Activated CD4-positive, alpha-beta T cell treated with anti-CD3 and anti-CD28 coated beads for 4 hours (primary cell): ENCODE measurements at places on chromosomes 6 and 20.

DNA sequence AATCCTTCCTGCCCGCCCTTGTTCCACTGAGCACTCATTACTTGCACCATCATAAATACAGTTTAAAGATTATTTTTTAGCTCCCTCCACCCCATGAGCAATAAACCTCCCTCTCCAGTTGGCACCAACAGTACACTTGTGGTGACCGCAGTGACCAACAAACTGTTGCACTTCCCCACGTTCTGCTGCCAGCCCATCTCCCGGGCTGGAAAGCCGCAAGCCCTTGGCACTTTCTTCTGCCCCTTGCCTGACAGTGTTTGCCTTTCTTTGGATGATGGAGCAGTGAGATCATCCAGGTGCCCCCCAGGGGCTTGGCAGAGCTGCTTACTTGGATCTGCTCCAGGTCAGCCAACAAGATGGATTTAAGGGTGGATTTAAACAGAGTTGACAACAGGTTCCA, 21.6 kb downstream of the KCNB1 start:
- DNase-seq = no peak

- no peak for DNase-seq
Measured at GRCh38 chr6:42301986-42302385, 84.3 kb upstream of the MRPS10 start.

- DNase-seq = no peak
Measured at GRCh38 chr6:168397012-168397411, 44.0 kb upstream of the SMOC2 start.

DNA sequence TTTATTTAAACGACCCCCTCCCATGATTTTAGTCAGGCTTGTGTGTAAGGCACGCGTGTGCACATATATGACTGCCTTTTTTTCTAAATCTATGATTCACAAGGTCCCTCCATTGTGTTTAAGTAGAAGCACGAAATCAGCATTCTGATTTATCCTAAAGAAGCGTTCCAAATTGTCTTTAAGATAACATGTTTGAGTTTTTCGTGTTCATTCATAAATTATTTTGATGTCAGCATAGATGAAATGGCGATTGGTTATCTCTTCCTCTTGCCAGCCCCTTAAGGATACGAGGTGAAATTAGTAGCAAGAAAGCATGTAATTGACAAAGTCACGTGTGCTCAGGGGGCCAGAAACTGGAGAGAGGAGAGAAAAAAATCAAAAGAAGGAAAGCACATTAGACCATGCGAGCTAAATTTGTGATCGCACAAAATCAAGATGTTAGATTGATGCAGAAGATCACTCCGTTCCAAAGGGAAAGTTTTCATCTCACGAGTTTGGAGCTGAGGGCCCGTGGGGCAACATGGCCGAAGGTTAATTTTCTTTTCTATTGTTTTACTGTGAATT, at the start of gene LIN28B:
Gene LIN28B (plus strand): TSS at position 377 of the 564 bp plus-strand sequence. CDS start 144 bp downstream, at position 521.
- no peak for DNase-seq

GRCh38 chr6:63307581-63308246, 12.1 kb downstream of the LGSN start:
- no peak for DNase-seq

DNA sequence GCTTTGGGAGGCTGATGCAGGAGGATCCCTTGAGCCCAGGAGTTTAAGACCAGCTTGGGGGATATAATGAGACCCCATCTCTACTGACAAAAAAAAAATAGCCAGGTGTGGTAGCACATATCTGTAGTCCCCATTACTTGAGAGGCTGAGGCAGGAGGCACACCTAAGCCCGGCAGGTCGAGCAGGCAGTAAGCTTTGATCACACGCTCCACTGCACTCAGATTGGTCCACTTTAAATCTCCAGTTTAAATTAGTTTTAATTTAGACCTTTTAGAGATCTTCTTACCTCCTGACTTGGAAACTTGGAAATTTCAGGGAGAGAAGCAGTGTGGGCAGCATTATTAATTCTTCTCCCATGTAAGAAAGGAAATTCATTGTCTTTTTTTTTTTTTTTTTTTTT, 16.8 kb upstream of the PLCB4 start:
- DNase-seq = no peak

DNA sequence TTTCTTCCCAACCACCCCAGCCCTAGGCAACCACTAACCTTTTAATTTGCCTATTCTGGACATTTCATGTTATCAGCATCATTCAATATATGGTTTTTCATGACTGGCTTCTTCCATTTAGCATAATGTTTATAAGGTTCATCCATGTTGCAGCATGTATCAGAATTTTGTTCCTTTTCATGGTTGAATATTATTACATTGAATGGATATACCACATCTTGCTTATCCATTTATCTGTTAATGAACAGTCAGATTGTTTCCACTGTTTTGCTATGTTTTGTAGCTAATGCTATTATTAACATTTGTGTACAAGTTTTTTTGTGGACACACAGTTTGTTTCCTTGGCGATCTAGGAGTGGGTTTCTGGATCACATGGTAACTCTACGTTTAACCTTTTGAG, 3.0 kb upstream of the DNAAF9 start:
- no peak for DNase-seq

GRCh38 chr20:36463212-36464061, 77.9 kb upstream of the MYL9 start:
- no peak for DNase-seq

- DNase-seq = no peak
Measured at GRCh38 chr6:169337886-169338445, 84.3 kb upstream of the THBS2 start.

GRCh38 chr6:6631534-6632276, 43.2 kb downstream of the LY86 start:
- DNase-seq = no peak

- no peak for DNase-seq
Measured at GRCh38 chr6:136466777-136467176, 83.4 kb downstream of the MAP7 start.

DNA sequence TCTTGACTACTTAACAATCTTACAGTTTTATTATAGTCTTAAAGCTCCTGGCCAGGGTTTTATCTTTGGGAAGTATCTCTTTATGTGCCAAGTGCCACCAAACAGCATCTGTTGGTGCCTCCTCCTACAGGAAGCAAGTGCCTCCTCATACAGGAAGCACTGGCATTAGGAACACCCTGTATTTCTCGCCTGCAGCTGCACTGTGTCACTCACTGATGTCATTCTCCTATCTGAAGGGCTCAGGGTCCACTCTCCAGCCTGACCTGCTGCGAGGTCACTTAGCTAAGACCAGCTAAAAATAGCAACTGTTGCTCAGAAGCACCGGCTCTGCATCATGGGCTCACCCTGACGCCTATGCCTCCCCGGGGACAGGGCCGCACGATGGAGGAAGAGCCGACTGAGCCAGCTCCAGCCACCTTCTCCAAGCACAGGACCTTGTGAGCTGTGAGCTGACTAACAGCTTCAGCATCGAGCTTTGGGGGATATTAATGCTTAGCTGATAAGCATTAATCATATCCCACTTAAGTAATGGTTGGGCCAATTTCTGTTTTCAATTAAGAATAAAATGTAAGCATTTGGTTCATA, 66.3 kb upstream of the CD93 start:
- DNase-seq = no peak

DNA sequence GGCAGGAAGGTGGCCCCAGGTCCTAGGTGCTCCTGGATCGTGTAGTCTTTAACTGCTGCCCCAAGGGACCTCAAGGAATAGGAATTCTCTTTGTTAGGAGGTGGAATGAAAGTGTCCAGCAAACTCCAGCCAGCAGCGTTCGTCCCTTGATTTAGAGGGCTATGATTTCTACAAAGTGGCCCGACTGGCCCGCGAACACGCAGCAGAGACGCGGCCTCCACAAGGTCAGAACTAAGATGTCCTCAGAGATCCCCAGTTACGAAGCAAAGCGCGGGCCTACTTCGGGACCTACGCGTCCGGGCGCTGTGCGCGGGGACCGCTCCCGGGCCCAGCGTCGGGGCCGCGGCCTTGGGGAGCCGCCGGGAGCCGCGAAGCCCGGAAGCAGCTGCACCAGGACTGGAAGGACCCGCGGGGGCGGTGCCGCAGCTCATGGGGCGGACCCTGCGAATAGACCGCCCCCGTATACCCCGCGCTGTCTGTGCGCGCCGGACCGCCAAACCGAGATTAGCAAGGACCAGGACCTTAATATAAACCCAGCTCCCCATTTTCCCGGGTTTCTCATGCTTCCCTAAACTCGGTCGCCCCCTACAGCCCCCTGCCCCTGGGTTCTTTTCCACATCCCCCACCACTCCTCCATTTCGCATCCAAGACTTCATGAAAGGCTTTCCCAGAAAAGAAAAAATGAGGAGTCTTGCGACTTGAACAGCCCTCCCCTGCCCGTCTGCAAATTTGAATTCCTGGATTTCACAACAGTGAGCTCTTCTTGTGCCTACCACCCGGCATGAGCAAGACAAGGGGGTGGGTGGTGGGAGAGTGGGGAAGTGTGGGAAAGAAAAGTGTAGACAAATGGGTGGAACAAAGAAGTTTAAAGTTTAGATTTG, at the start of gene C6orf47:
Gene C6orf47 (minus strand): TSS at position 398 of the 881 bp plus-strand sequence. CDS start 831 bp downstream, outside the sequence.
- DNase-seq = peak; percentile 80

DNA sequence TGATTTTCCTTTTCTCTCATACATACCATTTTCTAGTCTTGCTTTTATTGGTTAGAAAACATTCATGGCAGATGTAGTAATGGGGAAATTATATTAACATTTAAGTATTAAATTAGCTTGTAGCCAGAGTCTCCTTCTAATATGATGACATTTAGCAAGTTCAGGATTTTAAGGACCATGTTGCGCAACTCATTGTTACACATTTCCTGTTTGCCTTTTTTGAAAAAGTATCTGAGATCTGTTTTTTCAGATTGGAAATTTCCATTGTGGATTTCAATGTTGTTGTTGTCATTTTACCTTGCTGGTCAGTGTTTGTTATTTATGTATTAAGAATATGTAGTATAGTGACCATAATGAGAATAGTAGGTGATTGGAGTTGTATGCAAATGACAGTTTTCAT, 38.7 kb downstream of the CDKAL1 start:
- DNase-seq = no peak

- no peak for DNase-seq
Measured at GRCh38 chr6:134516582-134516981, 198.7 kb upstream of the SGK1 start.

- no peak for DNase-seq
Measured at GRCh38 chr20:45822857-45823256, 4.3 kb downstream of the TNNC2 start.

- DNase-seq = no peak
Measured at GRCh38 chr6:126716032-126716431, 376.1 kb downstream of the CENPW start.

GRCh38 chr20:6576726-6577125, 190.8 kb upstream of the BMP2 start:
- no peak for DNase-seq

GRCh38 chr20:1994627-1995026, 769 bp upstream of the PDYN start:
- no peak for DNase-seq

- DNase-seq = no peak
Measured at GRCh38 chr6:149860834-149861602, 3.1 kb downstream of the LRP11 start.

DNA sequence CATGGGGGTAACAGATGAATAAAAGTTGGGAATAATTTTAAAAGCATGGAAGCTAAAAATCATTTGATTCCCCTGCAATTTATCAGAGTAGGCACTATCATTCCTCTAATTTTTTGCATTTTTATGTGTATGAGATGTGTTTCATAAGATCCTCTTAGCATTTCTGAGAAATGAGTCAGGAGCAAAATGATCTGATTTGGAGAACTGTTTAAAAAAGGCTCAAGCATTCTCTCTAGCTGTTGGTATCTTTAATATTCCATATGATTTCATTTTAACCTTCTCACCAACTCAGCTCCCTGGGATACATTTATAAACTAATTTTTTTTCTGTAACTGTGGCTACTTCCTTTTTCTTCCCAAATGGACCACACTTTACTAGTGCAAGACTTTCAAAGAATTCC, 60.9 kb downstream of the MCHR2 start:
- no peak for DNase-seq

GRCh38 chr6:20866935-20867703, 332.9 kb downstream of the CDKAL1 start:
- no peak for DNase-seq

DNA sequence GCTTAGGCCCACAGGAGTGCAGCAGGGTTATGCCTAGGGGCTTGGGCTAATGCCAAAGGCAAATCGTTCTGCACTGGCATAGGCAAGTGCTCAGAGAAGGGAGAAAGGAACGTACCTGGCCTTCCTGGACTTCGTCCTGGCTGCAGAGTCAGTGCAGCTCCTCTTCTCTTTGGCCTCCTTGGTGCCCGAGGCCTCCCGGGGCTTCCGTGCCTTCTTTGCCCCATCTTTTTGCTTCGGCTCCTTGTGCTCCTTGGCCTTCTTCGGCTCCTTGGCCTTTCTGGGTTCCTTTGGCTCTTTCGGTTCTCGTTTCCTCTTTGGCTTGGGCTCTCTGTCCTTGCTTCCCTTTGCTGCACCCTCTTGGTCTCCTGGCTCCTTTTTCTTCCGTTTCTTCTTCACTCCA, 85.2 kb downstream of the CHD6 start:
- DNase-seq = no peak

DNA sequence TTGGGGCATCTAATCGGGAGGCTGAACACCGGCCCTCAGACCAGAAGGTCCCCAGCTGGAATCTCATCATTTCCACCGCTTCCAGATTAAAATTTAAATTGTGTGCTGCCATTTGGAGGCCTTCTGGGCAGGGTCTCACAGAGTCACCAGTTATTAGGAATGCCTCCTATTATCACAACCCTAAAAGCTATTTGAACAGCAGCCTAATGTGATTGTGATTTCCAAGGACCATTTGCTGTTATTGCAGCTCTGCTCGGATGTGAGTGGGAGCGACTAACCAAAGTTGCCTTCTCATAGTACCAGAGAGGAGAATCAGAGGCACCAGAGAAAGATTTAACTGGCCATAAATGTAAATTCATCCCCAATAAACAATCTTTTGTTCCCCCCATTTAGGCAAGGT, 277.3 kb downstream of the RNF144B start:
- no peak for DNase-seq

GRCh38 chr20:5504061-5504739, 187.4 kb upstream of the PROKR2 start:
- no peak for DNase-seq

- DNase-seq = peak; percentile 44
Measured at GRCh38 chr6:3176562-3177355, 19.4 kb upstream of the TUBB2A start.

GRCh38 chr6:42979523-42980177, 669 bp upstream of the PEX6 start:
- DNase-seq = no peak

DNA sequence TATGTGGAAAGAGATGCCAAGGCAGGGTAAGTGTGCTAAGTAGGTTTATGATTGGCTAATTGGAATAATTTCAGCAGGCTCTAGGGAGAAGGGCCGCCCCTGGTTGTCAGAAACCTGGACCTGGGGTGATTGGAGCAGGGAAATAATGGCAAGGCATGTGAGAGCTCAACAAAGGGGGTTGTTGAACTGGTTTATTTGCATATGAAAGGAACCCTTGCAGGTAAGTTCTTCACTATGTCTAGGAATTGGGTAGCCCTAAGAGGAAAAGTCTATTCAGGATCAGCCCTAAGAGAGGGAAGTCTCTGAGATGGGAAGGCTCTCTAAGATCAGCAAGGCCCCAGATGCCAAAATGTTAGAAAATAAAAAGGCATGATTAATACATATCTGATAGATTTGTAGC, 175.4 kb upstream of the PRND start:
- no peak for DNase-seq
